Spinal cord (tissue), 10 donors: ENCODE measurements at places on chromosomes 4 and X.
A peak's percentile ranks its signal among the peaks of the same experiment; 100 is the strongest.

GRCh38 chr4:159060161-159060560 is 42.7 kb upstream of the RAPGEF2 start:
- peak; percentile 68 for DNase-seq

GRCh38 chrX:97682991-97683840 is 799.5 kb downstream of the RPA4 start:
- peak; percentile 1 for DNase-seq

DNA sequence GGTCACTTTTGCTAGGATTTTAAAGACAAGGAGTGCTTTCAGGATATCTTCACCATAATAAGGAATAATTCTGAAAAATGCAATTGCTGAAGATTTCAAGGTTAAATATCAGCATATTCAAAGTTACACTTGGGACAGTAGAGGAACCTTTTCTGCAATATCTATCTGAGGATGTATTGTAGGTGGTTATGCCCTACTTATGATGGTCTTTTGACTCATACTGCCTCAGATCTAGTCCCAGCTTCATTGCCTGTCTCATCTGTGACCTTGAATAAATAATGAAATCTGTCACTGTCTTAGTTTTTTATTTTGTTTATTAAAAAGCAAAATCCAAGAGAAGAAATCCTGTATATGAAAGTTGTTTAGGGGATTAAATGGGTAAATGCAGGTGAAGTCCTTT is 2.9 kb downstream of the BANK1 start:
- no peak for DNase-seq

DNA sequence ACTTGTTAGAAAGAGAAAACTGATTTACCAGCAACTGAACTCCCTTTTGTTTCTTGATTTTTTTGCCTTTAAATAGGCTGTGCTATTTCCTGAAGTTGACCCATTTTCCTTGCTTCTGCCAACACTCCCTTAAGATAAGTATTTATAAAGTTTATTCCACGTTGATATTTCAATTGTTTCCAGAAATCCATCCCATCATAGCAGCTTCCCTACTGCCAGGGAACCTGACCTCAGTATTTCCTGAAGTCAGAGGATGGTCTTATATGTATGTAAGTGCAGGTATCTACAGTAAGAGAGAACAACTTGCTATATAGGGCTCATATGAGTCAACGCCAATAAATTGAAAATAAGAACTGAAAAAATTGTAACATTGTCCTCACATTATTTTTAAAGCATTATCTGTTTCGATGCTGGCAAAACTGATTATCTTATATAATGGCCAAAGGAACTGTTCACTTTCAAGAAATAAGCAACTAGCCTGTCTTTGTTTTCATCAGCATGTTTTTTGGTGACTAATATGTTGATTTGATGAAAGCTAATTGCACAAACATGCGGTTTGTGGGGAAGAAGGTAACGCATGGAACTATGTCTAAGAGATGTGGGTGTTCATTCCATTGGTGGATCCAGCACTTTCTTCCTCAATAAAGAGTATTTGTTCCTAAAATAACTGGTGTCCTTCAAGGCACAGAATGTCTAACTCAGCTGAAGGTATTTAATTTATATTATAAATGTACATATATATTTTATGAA is 4.7 kb downstream of the LIMCH1 start:
- DNase-seq, result no peak

- no peak for DNase-seq
These were observed 85.8 kb downstream of the DCTD start for GRCh38 chr4:182831376-182831775.

GRCh38 chr4:156538651-156539257 is 432.8 kb downstream of the PDGFC start:
- DNase-seq, result no peak

DNA sequence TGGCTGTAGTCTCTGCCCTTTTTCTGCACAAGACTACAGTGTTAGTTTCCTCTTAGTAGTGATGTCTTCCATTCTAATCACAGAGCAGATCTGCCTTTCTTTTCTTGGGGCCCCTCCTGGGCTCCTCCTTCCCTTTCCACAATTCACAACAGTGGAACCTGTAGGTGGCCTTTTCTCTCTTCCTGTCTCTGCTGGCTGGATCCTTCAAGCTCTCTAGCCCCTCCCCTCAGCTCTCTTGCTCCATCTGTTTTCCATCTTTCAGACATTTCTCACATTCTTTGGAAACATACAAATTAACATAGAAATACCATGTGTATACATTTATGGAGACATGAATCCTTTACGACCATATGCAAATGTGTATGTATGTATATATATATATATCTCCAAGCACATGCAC is 304 bp upstream of the SPIN2A start:
- peak; percentile 59 for DNase-seq

GRCh38 chr4:40812386-40812785 is 62.6 kb downstream of the NSUN7 start:
- no peak for DNase-seq

GRCh38 chr4:47519239-47519883 is 34.3 kb downstream of the ATP10D start:
- DNase-seq, result no peak

- no peak for DNase-seq
These were observed 2.7 kb downstream of the SCML2 start for GRCh38 chrX:18351784-18352183.

DNA sequence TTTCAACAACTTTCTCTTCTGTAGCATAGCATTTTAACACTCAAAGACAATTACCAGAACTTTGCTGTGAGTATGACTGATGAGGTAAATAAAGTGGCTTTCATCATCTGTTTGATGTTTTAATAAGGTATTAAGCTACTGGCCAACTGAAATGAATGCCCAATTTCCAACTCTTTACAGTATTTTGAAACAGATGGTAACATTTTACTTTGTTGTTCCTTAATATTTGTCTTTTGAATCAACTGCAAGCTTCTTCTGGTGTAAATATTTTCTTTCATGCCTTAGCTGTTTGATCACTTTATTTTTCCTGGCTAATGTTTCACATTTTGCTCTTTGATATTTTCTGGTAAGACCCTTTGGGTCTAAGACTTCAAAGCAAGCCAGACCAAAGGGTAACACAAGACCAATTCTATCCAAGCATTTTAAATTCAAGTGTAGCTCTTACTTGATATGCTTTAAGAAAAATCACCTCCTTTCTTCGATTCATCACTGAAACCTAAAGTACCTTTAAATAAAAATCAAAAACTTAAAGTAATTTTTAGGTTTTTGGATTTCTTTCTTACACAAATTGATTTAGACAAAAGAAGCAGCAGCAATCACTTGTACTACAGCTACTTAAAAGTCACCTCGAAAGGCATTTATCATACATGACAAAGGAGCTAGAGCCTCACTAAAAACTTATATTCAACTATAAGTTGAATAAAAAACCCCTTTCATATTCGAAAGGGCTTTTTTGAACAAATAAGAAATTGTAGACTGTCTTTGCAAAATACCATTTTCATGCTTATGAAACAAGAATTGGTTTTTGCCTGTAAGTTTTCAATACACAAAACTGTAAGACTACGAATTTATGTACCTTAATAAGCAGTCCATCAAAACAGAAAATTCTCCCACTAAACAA is 57.6 kb downstream of the TBCK start:
- DNase-seq, result peak; percentile 41

DNA sequence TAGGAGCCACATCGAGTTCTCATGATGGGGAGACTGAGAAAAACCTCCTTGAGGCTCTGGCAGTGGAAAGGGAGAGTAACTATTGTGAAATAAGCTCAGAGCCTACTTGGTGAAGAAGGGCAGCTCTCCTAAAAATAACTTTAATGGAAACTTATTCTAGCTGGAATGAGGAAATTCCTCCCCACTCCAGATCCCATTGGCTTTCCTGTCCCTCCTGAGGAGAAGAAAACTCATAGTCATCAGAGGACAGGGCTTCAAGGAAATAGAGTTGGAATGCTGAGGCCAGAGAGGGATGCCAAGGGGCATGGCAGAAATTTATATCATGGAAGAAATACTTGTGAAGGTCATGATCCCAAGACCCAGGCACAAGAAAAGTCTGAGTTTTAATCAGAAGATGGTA is 70.7 kb upstream of the TAPT1 start:
- DNase-seq, result no peak

DNA sequence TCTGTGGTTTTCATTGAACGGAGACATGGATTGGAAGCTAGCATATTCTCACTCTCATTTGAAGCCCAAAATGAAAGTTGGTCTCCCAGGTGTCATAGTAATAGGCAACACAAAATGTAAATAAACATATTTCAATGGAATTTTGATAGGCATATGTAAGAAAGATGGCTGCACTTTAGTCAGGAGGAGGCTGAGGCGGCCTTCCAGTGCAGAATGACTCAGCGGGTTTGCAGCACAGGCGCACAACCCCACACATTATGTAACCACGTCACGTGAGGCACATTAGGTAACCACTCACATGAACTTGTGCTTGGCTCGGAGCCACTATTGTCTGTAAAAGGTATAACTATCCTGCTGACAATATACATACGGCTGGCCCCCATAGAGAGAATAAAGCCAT is 381.7 kb downstream of the GPAT3 start:
- no peak for DNase-seq

GRCh38 chr4:88706574-88706973 is 8.9 kb upstream of the NAP1L5 start:
- peak; percentile 48 for DNase-seq

GRCh38 chr4:138307319-138307718 is 65.2 kb upstream of the SLC7A11 start:
- no peak for DNase-seq

DNA sequence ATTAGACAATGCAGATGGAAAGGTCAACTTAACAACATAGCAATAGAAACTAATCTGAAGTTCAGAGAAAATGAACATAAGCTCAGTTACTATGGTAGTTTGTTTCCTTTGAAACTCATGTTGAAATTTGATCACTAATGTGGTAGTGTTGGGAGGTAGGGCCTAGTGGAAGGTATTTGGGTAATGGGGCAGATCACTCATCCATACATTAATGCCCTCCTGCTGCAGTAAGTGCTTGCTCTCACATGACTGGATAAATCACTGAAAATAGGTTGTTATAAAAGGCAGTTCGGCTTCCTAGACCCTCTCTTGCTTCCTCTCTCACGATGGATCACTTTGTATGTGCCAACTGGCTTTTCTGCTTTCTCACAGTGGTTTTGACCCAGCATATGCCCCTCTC is 567.4 kb upstream of the GALNT7 start:
- no peak for DNase-seq

- no peak for DNase-seq
These were observed 27.5 kb downstream of the TBC1D19 start for GRCh38 chr4:26611372-26611771.

DNA sequence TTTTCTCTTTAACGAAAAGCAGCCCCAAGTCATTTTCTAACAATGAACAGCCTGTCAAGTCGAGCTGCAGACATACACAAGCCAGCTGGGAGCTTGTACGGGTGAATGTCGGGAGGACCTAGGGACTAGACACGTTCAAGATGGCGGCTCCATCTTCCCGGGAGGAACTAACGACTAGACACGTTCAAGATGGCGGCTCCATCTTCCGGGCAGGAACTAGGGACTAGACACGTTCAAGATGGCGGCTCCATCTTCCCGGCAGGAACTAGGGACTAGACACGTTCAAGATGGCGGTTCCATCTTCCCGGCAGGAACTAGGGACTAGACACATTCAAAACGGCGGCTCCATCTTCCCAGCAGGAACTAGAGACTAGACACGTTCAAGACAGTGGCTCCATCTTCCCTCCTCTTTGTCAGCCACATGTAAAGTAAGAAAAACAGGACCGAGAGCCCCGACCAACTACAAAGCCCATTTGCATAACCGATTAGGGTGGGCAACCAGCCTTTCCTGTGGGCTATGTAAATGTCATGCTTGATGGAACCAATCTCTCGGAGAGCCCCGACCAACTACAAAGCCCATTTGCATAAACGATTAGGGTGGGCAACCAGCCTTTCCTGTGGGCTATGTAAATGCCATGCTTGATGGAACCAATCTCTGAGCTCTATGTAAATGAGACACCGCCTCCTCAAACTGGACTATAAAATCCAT is 175.5 kb downstream of the DHRSX start:
- peak; percentile 53 for DNase-seq

GRCh38 chr4:88736264-88736663 is 38.6 kb upstream of the NAP1L5 start:
- no peak for DNase-seq

GRCh38 chr4:166846939-166847338 is 387.4 kb downstream of the SPOCK3 start:
- DNase-seq, result no peak

DNA sequence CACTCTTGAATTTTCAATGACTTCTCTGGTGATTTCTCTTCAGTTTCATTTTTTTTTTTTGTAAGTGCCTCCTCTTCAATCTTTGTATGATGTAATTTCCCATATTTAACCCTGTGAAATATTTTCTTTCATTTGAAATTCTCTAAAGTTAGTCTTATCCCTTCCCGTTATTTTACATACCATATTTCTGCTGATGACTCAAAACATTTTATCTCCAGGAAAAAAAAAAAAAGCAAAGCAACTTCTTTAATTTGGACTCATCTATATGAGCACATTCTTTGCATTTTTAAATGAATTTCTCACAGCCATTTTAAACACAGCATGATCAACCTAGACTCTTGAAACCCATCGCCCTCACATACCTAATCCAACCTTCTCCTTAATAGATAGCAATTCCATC is 1831.4 kb downstream of the ARAP2 start:
- DNase-seq, result no peak

GRCh38 chrX:118723376-118723775 is 4.0 kb upstream of the IL13RA1 start:
- DNase-seq, result no peak

DNA sequence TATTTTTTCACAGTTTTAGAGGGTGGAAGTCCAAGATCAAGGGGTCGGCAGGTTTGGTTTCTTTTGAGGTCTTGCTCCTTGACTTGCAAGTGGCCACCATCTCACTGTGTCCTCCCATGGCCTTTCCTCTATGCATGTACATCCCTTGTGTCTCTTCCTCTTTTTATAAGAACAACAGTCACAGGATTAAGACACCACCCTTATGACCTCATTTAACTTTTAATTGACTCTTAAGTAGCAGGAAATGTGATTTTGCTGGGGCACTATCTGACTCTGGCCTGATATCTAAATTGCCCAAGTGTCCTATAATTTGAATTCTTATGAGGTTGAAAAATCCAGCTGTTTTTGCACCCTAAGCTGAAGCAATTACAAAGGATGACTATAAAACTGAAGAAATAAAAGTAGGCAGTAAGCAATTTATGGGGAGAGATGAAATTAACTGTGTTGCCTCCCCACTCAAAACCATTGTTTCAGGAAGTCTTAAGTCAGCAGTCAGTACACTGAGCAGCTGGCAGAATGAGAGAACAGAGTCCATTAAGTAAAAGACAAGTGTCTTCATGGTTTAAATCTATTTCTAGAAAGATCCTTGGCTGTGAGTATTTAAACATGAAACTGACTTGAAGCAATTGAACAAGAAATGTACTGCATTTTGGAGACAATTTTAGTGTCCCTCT is 601.3 kb downstream of the SPRY1 start:
- peak; percentile 46 for DNase-seq

- no peak for DNase-seq
These were observed 33.9 kb downstream of the PCDH7 start for GRCh38 chr4:30754021-30754420.
